NCI-H1105 treated with DMSO at 0.1 percent for 48 hours (cell line): ENCODE measurements at places on chromosomes 13 and 19.

DNA sequence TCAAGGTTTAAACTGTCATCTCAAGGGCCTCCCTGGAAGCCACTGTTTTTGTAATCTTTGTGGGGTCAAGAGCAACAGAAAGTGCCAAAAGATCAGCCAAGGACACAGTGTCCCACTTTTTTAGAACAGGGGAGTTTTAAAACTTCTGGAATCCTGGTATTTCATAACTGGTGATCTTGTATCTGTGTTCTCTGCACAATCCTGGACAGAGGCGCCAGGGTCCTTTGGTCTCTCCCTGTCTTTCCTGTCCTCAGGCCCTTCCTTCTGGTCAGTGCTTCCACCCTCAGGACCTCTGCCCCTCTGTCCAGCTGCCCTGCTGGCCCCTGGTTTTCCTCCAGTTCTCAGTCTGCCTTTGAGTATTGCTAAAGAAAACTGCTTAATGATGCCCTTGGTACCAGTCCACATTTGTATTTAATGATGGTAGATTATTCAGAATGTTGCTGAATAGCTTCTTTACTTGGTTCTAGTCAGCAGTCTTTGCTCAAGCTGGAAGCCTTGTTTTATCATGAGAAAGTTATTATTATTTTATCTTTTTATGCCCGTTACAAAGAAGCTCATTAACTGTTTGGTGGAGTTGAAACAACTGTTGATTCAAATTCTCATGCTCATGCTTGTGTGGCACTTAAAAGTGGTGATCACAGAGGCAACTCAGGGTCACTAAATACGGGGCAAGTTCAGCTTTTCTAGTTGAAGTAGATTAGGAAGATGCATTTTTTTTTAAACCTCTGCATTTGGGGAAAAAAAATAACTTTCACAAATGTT lies 47.5 kb downstream of the WASF3 start:
- no peak for DNase-seq

DNA sequence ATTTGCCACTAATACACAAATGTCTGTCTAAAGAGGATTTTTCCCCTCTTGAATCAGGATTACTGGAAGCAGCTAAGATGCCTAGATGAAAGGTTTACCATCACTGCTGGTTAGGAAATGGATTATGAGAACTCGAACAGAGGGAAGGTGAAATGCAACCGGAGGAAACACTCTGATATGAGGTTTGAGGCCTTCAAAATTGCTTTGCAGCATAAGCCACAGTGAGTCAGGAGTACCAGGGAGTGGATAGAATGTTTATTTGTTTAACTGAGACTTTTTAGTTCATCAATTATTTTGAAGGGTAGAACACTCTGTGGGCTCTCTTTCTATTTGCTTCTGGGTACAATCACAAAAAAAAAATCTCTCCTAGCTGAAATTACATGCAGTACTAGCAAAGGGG lies 18.1 kb downstream of the CDADC1 start:
- no peak for DNase-seq

DNA sequence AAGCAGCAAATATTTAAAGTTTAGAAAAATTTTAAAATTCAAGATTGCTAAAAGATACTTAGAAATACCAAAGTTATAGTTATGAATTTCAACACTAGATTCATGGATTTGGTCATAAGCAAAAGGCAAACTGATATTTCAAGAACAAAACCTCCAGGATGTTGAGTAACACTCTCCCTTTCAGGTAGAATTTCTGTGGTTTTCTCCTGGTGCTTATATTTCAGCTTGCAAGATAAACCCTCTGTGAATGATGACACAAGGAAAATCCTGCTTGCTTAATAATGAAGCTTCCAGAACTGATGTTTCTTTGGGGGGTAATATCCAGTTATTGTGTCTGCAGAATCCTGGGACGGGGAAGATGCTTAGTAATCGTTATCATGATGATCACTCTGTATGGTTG lies 320.3 kb upstream of the EDNRB start:
- DNase-seq: no peak

DNA sequence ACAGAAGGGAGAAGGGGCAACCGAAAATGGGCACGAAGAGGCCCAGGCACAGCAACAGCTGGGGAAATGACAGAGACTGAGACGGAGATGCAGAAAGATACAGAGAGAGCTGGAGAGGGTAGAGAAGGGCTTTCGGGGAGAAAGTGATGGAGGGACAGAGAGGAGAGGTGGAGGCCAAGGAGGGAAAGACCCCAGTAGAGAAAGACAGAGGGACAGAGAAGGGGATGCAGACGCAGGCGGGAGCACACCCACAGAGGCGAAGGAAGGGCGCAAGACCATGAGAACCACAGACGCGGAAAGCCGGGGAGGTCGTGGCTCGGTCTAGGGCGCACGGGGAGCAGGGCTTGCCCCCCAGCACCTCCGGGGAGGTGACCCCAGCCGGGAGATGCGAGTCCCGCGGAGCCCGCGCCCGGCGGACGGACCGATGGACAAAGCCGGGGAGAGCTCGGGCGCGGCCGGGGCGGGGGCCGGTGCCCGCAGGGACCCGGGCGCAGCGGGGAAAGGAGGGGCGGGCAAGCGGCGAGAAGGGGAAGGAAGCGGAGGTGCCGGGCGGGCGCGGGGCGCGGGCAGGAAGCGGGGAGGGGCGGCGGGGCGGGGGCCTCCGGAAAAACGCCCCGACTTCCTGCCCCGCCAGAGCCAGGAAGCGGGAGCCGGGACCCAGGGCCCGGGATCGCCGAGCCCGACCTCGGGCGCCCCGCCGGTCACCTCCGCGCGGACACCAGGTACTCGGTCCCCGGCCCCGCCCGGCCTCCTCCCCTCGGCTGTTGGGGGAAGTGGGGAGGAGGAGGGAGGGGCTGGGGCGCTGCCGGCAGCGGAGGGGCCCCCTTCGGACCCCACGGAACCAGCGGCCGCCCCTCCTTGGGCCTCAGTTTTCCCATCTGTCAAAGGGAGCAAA lies at the start of gene ARHGEF1:
Gene ARHGEF1 (plus strand): TSS at position 617 of the 895 bp plus-strand sequence. CDS start 4,899 bp downstream, outside the sequence.
- no peak for DNase-seq

DNA sequence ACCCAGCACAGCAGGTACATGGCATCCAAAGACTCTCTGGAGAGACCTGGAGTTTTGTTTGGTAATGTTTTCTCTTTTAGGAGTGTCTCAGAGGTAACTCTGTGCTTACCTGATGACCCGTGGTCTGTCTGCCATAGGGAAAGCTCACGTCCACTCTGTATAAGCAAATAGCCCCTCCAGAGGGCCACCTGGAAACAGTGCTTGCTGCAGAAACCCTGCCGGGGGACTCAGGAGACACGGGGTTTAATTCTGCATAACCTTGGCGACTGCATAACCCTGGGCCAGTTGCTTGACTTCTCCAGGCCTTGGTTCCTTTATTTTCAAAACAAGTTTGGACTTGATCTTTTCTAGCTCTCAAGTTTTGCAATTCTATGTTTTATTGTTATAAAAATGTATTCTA lies 187.2 kb upstream of the SOX1 start:
- DNase-seq: no peak

DNA sequence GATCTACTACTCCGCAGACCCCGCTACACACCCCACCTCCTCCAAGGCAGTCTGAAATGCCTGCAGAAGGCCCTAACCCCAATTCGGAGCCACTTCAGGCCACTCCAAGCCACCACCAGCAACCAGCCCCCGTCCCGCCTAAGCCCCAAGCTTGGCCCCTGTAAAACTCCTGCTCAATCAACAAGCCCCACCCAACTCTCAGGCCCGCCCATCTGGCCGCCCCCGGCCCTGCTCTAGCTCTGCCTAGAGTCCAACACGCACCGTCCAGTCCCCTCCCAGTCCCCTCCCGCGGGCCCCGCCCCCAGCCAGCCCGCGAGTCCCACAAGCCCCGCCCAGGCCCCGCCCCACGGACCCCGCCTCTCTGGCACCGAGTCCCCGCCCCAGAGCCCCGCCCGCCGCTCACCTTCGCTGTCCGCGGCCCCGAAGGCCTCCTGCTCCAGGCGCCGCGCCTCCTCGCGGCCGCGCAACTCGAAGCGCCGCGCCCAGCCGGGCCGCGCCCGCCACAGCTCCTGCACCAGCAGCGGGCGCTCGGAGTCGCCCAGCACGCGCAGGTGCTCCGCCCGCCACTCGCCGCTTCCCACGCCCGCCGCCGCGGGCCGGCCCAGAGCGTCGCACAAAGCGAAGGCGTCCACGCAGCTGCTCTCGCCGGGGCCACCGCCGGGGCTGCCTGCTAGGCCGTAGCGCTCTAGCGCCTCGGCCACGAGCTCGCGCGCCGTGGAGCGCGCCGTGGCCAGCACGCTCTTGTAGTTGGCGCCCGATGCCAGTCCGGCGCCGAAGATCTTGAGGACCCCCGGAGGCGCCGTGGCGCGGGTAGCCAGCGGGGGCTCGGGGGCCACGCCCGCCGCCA lies 1.6 kb downstream of the RASIP1 start:
- peak; percentile 89 for DNase-seq

- DNase-seq: no peak
Observed at GRCh38 chr13:53513226-53513625, 484.6 kb downstream of the OLFM4 start.

GRCh38 chr19:36577271-36577996 lies 4.3 kb upstream of the ZNF529 start:
- no peak for DNase-seq

- peak; percentile 99 for DNase-seq
Observed at GRCh38 chr19:20051841-20052768, 12.8 kb upstream of the ZNF682 start.

GRCh38 chr13:47158593-47158992 lies 261.7 kb upstream of the HTR2A start:
- DNase-seq: no peak

- no peak for DNase-seq
Observed at GRCh38 chr19:38045554-38046253, 138.7 kb downstream of the SIPA1L3 start.

DNA sequence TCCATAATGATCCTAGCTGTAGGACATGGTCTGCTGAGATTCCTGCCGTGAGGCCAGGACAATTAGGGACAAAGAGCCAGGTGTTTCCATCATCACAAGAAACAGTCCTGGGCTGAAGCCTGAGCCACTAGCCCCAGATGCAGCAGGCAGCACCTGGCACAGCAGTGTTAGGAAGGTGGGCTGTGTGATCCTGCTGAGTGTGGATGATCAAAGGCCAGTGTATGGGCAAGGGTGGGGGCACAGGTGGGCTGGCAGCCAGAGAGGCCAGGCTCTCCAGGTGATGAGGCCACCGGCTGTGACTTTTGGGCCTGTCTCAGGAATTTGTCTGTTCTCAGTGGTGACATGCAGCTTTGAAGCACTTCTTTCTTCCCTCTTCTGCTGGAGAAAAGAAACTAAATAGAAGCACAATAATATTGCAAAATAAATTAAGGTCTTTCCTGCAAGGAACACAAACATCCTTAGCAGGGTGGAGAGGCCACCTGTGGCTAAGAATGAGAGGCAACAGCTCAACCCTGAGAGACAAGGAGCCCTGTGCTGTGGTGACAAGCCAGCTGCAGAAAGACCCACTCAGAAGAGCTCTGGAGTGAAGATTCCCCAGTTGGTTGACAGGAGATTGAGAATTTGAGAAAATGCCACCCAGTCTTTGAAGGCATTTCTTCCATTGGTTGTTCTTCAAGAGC lies 127.6 kb downstream of the KATNAL1 start:
- peak; percentile 1 for DNase-seq

- DNase-seq: peak; percentile 79
Observed at GRCh38 chr13:31846182-31846938, 107.0 kb downstream of the RXFP2 start.

GRCh38 chr19:6459262-6460098 lies at the start of gene SLC25A23:
SLC25A23 (minus strand) TSS chr19:6459792; CDS start chr19:6459628, 164 bp downstream.
- DNase-seq: peak; percentile 31

DNA sequence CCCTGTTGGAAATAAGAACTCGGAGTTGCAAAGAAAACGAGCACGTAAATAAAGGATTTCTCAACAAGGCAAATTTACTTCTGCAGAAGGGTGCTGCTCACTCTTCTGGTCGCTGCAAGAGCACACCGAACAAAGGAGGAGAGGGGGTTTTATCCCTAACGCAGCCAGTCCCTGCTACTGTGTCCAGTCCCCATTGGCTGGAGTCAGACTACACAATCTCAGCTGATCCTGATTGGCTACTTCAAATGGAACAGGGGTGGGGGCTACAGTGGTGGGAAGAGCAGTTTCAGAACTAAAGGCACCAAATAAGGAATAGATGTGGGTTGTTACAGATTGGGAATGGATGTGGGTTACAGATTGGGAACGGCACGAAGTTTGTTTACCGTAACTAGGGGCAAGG lies 63.9 kb upstream of the MCF2L start:
- DNase-seq: no peak

GRCh38 chr13:23086968-23087623 lies 93.7 kb upstream of the SGCG start:
- peak; percentile 27 for DNase-seq

- no peak for DNase-seq
Observed at GRCh38 chr13:110330491-110331011, 23.5 kb downstream of the COL4A2 start.

DNA sequence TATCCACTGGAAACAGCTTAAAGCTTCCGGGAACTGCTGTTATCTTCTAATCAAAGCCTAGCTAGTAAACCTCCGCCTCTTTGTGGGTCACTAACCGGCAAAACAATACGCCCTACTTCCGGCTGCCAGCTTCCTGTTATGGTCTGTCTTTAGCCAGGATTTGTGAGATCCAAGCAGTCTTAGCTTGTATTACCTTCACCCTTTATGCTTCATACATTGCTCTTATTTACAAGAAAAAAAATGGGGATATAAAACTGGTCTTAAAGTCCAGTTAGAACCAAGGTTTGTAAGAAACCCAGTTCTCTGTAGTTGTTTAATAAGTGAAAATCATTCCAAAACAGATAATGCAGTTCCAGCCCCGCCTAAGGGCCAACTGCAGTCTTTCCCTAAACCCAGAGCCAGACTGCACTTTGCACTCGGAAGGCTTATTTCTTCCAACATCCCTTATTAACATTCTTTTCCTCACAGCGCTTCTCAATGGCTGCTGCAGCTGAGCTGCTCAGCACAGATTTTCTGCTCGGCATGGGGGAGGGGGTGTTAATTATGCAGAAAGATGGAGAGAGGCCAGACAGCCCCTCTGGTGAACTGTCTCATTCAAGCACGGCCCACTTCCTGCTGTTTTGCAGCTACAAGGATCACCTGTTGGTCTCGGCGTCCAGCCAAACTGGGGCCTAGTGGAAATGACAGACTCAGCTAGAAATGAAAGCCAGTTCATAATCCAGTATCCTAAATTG lies 368.4 kb downstream of the KLF12 start:
- DNase-seq: peak; percentile 93

DNA sequence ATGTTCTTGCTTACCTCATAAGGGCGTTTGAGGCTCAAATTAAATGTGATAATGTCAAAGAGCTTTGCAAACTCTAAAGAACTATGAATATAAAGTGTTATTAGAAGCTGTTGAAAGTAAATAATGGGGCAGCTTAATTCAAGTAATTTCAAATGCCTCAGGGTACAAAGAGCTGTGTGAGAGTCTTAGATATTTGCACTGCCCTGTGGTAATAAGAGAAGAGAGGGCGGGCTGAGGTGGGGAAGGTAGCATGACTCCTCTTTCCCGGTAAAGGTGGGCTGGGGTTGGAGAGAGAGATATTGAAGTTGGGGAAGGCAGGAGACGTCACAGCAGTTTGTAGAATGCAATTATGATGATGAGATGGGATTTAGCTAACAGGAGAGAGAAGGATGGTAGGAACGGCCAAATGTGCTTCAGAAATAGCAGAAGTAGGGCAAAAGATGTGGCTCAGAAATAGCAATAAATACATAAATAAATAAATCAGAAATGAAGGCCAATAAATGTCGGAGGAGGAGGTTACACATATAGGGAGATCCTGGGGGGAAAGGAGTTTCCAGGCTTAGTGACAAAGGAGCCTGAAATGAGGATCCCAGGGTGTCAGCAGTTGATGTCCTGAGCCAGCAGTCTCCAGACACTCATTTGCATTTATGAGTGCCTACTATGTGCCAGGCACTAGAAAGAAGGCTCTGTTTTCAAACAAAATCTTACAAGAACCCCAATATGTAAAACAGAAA lies 35.7 kb upstream of the RCBTB2 start:
- no peak for DNase-seq
